ENCODE measurements at places on chromosomes 5 and 9.

DNA sequence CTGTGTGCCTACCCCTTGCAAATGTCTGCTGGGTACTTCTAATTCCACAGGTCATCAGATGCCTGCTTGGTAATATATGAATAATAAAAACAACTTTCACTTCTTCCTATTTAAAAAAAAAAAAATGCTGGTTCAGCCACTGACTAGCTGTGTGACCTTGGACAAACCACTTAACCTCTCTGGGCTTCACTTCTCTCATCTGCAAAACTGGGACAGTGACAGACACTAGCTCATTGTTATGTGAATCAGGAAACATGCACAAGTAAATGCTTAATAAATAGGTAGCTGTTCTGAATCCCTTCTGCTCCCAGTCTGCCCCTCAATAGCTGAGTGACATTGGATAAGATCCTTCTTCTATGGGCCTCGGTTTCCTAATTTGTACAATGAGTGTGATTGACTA lies 62.6 kb upstream of the HAND1 start:
- DNase-seq, result no peak

- DNase-seq, result no peak
Measured at GRCh38 chr5:64015824-64016223, 53.6 kb upstream of the HTR1A start.

DNA sequence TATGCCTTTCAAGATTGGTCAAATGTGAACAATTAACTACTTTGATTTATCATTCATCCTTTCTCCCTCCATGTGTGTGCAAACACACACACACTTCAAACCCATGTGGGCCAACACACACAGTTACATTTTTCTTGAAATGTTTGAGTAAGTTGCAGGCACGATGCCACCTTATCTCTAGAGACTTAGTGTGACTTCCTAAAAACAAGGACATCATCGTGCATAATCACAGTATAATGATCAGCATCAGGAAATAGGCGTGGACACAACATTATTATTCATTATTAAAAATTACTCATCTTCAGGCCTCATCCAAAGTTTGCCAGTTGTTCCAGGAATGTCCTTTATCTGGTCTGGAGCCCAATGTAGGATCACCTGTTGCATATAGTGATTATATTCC lies 209.5 kb downstream of the GNA14 start:
- DNase-seq, result no peak

GRCh38 chr5:6360323-6361072 lies 17.8 kb downstream of the MED10 start:
- DNase-seq, result no peak
